GM23248 (cell line): ENCODE measurements at places on chromosomes 12 and 14. TPM values are rescaled to one million over a fixed set of nuclear protein-coding genes. Genes with fewer than 3 reads are reported as not detected.

Gene USP44
- total RNA-seq: 0.25 and 0.76 TPM in 2 replicates

Gene RNU4-1
- total RNA-seq: not detected in 2 replicates

DNA sequence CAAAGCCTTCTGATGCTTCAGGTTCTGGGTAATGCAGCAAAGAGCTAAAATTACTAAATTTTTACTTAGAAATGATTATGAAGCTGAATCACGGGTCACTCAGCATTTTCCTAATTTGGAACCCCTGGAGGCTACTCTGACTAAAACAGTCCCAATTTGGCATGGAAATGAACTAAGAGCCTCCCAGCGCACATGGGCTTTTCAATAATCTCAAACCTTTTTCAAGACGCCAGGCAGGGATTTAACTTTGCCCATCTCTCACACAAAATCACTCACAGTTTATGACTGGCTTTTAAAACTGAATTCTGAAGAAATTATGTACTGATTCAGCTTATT is 68.3 kb downstream of the LLPH start:
- H3K4me1 ChIP-seq: peaks cover 38% of the 10 kb centered on the region
- no peaks in the 10 kb centered on the region for H3K36me3 ChIP-seq
- H3K4me3 ChIP-seq: no peak overlapping the region
- no peak overlapping the region for H3K27ac ChIP-seq
- H3K27me3 ChIP-seq: no peaks in the 10 kb centered on the region

GRCh38 chr12:5656836-5657235 is 224.9 kb downstream of the NTF3 start:
- no peaks in the 10 kb centered on the region for H3K4me1 ChIP-seq
- no peaks in the 10 kb centered on the region; the same call in 1 of the 2 replicates for H3K27me3 ChIP-seq
- no peaks in the 10 kb centered on the region for H3K36me3 ChIP-seq
- H3K27ac ChIP-seq: no peak overlapping the region

DNA sequence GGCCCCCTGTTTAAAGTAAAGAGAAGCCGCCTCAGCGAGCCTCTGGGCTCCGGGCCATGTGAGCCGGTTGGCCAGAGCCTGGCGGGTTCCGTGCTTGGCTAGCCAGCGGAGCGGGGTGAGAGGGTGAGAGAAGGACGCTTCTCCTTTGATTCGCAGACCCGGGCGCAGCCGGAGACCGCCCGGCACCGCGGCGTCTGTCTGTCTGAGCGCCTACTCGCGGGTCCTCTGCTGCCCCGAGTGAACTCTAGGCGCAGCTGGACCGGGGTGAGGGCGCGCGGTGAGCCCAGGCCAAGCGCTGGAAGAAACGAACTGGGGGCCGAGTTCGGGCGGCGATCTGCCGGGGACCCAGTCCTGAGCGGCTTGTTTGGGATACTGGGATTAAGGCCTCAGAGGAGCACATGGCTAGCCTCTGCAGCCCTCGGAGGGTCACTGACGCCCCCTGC is 41.4 kb upstream of the TBX5 start:
- H3K27ac ChIP-seq: no peak overlapping the region
- H3K27me3 ChIP-seq: peaks cover 15% of the 10 kb centered on the region; the same call in 1 of the 2 replicates
- H3K4me1 ChIP-seq: no peaks in the 10 kb centered on the region
- DNase-seq: no peak
- H3K36me3 ChIP-seq: no peaks in the 10 kb centered on the region

GRCh38 chr12:29043069-29043468 is 106.0 kb upstream of the FAR2 start:
- peak; percentile 83 for DNase-seq
- H3K4me1 ChIP-seq: peaks cover 48% of the 10 kb centered on the region
- peak overlapping the region; percentile 82 for H3K27ac ChIP-seq
- no peaks in the 10 kb centered on the region for H3K27me3 ChIP-seq
- no peaks in the 10 kb centered on the region for H3K36me3 ChIP-seq

GRCh38 chr14:92559486-92559885 is 45.9 kb downstream of the RIN3 start:
- no peak overlapping the region for H3K4me3 ChIP-seq
- H3K27ac ChIP-seq: no peak overlapping the region
- H3K27me3 ChIP-seq: no peaks in the 10 kb centered on the region
- no peak for DNase-seq

Gene RAN
- 389 and 541 TPM in 2 replicates for total RNA-seq

DNA sequence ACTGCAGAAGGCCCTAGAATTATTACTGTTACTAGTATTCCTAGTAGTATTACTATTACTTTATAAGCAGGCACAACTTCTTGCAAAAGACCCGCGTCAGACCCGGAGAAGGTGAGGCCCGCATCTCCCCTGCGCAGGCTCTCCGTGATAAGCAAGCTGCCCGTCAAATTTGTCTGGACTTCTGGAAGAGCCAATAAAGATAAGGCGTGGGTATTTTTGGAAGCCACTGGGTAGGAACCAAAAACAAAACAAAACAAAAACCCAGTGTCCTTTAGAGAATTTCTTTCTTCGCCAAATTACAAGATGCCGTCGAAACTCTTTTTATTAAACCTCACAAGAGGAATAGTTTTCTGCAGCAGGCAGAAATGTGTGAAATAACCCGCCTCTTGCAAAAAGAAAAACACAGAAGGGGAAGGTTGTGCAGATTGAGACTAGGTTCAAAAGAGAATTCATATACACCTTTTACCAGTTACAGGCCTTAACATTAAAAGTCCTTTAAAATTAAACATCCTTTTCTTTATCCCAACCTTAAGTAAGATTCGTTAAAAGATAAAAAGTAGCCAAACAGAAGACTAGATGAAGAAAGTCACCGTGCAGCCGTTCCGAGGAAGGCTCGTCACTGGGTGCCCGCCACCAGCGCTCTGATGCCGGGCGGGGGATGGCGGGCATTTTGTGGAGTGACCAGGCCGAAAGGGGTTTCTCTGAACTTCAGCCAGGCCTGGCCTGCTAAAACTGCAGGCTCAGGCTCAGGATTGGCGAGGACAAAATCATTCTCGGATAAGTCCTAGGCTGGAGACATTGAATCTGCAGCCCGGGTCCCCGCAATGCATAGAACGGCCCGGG is 1.6 kb downstream of the TBX5 start:
- no peaks in the 10 kb centered on the region for H3K27me3 ChIP-seq
- H3K36me3 ChIP-seq: no peaks in the 10 kb centered on the region
- H3K4me3 ChIP-seq: peak overlapping the region; percentile 91
- DNase-seq: peak; percentile 66
- H3K4me1 ChIP-seq: peaks cover 31% of the 10 kb centered on the region

DNA sequence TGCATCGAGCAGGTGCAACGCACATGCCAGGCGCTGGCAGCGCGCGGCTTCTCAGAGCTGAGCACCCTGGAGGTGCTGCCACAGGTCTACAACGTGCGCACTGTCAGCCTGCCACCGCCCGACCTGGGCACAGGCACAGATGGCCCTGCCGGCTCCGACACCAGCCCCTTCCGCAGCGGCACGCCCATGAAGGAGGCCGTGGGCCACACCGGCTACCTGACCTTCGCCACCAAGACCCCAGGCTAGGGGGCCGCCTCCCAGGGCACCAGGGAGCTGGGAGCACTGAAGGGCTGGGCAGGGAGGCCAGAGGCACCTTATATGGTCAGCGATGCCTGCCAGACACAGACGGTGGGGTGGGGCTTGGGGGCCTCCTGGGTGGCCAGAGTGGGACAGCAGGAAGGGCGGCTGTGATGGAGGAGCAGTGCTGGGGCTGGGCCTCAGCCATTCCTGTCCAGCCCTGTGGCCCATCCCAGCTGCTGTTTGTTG is 5.6 kb downstream of the TRMT61A start:
- H3K27me3 ChIP-seq: no peaks in the 10 kb centered on the region
- H3K27ac ChIP-seq: no peak overlapping the region
- no peak for DNase-seq
- 0 out of 2 replicates have a peak, but pooled peaks cover 7% of the 10 kb centered on the region for H3K4me1 ChIP-seq
- no peaks in the 10 kb centered on the region for H3K36me3 ChIP-seq
- H3K4me3 ChIP-seq: no peak overlapping the region

DNA sequence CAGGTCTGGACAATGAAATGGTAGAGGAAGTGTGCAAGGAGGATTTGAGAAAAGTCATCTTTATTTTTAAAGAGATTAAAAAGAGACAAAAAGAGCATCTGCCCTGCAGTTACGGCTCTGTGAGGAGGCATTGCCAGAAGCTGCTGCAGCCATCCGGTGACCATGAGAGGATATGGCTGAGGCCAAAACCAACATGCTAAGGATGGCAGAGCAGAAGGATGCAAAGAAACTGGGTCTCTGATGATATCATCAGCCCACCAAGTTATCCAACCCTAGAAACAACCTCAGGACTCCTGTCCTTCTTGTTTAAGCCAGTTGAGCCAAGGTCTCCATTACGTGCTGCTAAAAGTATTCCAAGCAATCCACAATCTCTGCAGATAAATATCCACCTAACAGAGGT is 48.0 kb upstream of the CCND2 start:
- no peaks in the 10 kb centered on the region for H3K27me3 ChIP-seq
- no peaks in the 10 kb centered on the region for H3K4me1 ChIP-seq
- H3K36me3 ChIP-seq: no peaks in the 10 kb centered on the region

- peaks cover 42% of the 10 kb centered on the region for H3K4me1 ChIP-seq
- H3K4me3 ChIP-seq: peak overlapping the region; percentile 81
- no peak for DNase-seq
- H3K36me3 ChIP-seq: no peaks in the 10 kb centered on the region
- H3K27me3 ChIP-seq: no peaks in the 10 kb centered on the region
Measured at GRCh38 chr12:53501615-53502181, 615 bp downstream of the TARBP2 start.

DNA sequence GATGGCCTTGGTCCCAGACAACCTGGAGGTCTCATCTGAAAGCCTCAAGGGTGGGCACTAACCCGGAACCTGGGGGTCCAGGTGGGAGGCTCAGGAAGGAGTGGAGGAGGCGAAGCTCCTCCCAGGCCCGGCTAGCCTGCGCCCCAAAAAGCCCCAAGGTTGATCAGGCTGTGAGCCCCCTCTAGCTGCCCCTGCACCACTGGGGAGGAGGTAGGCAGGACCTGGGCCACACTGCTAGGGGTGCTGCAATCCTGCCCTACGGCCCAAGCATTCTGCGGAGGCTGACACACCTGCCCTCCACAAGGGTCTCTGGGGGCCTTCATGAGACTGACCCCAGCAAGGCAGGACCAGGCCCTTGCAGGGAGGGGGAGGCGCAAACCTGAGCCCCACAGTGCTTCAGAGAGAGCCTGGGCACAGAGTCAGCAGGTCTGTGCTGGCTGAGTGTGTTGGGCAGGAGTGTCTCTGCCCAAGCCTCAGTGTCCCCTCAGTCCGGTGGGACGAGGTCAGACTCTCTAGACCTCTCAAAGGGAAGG is 51.9 kb downstream of the CCDC85C start:
- no peaks in the 10 kb centered on the region for H3K27me3 ChIP-seq
- DNase-seq: no peak
- no peak overlapping the region for H3K27ac ChIP-seq
- no peaks in the 10 kb centered on the region for H3K36me3 ChIP-seq
- H3K4me1 ChIP-seq: no peaks in the 10 kb centered on the region

GRCh38 chr12:96035283-96036236 is at the start of gene LTA4H:
LTA4H (minus strand) TSS chr12:96035587; CDS start chr12:96035519, 68 bp downstream.
- peaks cover 17% of the 10 kb centered on the region for H3K4me1 ChIP-seq
- peak within 1 kb of the TSS; percentile 94 for H3K4me3 ChIP-seq
- H3K27ac ChIP-seq: peak within 1 kb of the TSS; percentile 54
- DNase-seq: peak; percentile 100
- H3K36me3 ChIP-seq: no peaks in the 10 kb centered on the region
- no peaks in the 10 kb centered on the region for H3K27me3 ChIP-seq
